ENCODE measurements at places on chromosomes 6 and 20.

DNA sequence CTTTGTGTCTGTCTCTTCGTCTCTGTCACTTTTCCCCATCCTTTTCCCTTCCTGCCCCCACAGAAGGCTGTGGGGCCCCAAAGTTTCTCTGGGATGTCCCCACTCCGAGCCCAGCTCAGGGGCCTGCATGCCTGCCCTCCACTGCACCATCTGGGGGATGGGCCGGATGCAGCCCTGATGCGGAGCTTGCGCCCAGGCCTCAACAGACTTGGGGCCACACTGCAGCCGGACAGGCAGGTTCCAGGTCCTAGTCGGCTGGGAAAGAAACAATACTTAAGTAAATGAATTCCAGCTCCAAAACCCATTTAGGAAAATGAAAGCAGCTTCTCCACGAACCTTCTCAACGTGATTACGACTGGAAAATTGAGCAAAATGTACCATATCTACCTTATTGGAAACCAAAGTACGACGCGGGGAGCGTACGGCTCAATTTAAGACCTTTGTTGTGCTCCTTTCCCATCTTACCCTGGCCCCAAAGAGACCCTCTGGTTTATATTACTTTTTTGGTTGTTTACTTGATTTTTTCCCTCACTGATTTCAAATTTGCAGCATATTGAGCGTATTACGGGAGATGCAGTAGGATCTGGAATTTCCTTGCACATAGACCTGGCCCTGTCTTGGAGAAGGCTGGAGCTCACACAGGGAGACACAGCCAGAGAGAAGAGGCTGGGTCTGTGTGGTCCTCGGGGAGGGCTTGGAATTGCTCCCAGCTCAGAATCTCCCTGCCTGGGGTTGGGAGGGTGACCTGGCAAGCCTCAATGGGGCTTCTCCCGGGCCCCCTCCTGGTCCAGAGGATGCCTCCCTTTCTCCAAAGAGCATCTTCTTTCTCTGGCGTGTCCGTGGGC lies 8.0 kb downstream of the FOXC1 start:
- H3K36me3 ChIP-seq, result peaks cover 3% of the 10 kb centered on the region
- no peak for DNase-seq
- peaks cover 72% of the 10 kb centered on the region for H3K27me3 ChIP-seq
- no peak overlapping the region for H3K4me3 ChIP-seq

DNA sequence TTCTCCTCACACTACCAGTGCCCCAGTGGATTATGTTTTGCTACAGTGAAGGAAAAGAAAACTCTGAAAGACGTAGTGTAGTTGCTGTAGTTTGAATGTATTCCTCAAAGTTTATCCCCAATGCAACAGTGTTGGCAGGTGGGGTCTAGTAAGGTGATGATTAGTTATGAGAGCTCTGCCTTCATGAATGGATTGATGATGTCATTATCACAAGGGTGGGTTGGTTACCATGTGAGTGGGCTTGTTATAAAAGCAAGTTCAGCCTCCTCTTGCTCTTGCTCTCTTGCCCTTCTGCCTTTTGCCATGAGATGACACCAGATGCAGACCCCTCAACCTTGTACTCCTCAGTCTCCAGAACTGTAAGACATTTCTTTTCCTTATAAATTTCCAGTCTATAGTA lies 244.7 kb upstream of the RSPO3 start:
- H3K4me1 ChIP-seq, result no peaks in the 10 kb centered on the region
- no peak overlapping the region for H3K4me3 ChIP-seq
- H3K36me3 ChIP-seq, result no peaks in the 10 kb centered on the region
- no peak overlapping the region for H3K27ac ChIP-seq
- DNase-seq, result no peak

DNA sequence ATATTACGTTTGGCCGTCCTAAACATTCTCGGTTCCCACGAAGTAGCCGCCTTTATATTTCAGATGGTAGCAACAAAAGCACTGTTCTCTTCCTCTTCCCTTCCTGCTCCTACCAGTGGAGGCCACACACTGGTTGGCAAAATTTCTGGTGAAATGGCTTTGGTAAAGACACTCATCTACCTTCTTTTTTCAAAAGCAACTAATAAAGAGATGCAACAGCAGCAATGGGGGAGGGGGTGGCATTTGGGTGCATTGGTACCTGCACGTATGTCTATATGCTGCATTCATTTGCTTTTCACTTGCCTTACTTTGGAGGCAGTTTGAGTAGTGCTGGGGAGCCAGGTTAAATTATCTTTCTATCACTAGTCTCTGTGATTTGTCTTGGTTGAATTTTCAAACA lies 6.0 kb downstream of the POU3F2 start:
- no peak overlapping the region for H3K27ac ChIP-seq
- H3K4me1 ChIP-seq, result peaks cover 14% of the 10 kb centered on the region
- peaks cover 3% of the 10 kb centered on the region for H3K36me3 ChIP-seq
- peaks cover 87% of the 10 kb centered on the region for H3K27me3 ChIP-seq
- DNase-seq, result no peak
- H3K4me3 ChIP-seq, result no peak overlapping the region

DNA sequence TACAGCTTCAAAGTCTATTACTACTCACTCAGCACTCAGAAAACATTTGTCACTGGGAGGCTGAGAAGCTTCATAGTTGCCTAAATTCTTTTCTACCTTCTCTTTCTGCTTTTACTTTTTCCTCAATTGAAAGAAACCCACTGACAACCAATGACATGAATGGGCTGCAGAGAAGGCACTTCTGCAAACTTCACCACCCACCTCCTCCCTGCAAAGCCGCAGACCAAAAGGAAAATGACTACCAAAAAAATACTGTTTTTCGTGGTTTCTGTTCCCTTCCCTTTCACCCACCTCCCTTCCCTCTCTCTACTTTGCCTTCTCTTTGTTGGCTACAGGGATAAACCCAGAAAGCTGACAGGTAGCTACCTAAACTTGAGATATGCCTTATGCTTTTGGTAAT lies 3.2 kb downstream of the GNAS-AS1 start:
- no peak overlapping the region for H3K27ac ChIP-seq
- H3K4me3 ChIP-seq, result no peak overlapping the region
- no peak for DNase-seq
- peaks cover 42% of the 10 kb centered on the region for H3K4me1 ChIP-seq
- H3K36me3 ChIP-seq, result peaks cover 2% of the 10 kb centered on the region

DNA sequence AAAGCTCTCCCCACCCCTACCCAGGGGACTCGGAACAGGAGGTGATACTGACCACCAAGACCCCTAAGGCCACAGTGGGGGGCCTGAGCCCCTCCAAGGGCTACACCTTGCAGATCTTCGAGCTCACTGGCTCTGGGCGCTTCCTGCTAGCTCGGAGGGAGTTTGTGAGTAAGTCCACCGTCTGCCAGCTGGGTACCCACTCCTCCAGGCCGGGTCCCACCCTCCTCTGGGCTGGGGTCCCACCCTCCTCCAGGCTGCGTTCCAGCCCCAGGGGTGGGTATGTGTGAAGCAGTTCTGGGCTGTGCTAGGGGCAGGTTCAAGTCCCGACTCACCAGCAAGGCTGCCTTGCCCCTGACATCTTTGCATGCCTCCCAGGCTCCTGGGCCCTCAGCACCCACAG lies 12.4 kb downstream of the COL20A1 start:
- peaks cover 3% of the 10 kb centered on the region for H3K27me3 ChIP-seq
- no peaks in the 10 kb centered on the region for H3K4me1 ChIP-seq
- DNase-seq, result no peak
- no peak overlapping the region for H3K27ac ChIP-seq
- H3K36me3 ChIP-seq, result no peaks in the 10 kb centered on the region
- no peak overlapping the region for H3K4me3 ChIP-seq

- H3K4me1 ChIP-seq, result no peaks in the 10 kb centered on the region
- no peak overlapping the region for H3K4me3 ChIP-seq
These were observed 21.8 kb upstream of the SAMD5 start for GRCh38 chr6:147486683-147487082.

- peaks cover 9% of the 10 kb centered on the region for H3K36me3 ChIP-seq
- H3K4me3 ChIP-seq, result no peak overlapping the region
- no peak for DNase-seq
- H3K27me3 ChIP-seq, result no peaks in the 10 kb centered on the region
- H3K4me1 ChIP-seq, result peaks cover 42% of the 10 kb centered on the region
- no peak overlapping the region for H3K27ac ChIP-seq
These were observed 75.3 kb downstream of the PRDM1 start for GRCh38 chr6:106161311-106161874.

DNA sequence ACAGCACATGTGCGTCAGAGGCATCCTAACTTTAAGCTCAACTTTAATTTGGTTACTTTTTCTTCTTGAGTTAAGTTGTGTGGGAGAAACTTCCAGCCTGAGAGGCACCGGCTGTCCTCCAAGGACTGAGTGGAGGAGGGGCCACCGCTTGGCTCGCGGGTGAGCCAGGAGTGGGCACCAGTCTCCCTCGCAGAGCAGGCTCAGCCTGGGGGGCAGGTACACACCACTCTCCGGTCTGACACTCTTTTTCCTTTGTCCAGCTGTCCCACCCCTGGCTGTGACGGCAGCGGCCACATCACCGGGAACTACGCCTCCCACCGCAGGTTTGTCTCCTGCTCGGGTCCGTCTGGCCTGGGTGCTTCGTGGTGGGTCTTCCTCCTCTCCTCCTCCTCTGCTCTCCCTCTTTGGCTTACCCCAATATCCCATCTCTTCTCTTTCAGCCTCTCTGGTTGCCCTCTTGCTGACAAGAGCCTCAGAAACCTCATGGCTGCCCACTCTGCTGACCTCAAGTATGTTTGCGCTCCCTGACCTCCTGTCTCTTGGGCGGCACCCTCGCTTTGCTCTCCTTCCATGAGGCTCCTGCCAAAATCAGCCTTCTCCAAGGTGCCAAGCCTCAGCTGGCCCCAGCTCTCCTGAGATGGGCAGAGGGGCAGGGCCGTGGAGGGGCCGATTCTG lies 32.6 kb upstream of the PCMTD2 start:
- H3K36me3 ChIP-seq, result no peaks in the 10 kb centered on the region
- no peak overlapping the region for H3K27ac ChIP-seq
- no peak overlapping the region for H3K4me3 ChIP-seq
- H3K4me1 ChIP-seq, result peaks cover 2% of the 10 kb centered on the region
- H3K27me3 ChIP-seq, result peaks cover 2% of the 10 kb centered on the region

- H3K4me1 ChIP-seq, result peaks cover 3% of the 10 kb centered on the region
- no peaks in the 10 kb centered on the region for H3K27me3 ChIP-seq
- H3K4me3 ChIP-seq, result no peak overlapping the region
- no peaks in the 10 kb centered on the region for H3K36me3 ChIP-seq
- no peak overlapping the region for H3K27ac ChIP-seq
- no peak for DNase-seq
These were observed 4.6 kb upstream of the PFDN4 start for GRCh38 chr20:54203281-54203680.

Measured in activated naive CD8-positive, alpha-beta T cell treated with anti-CD3 and anti-CD28 coated beads, Interleukin-2, amount 10 ng/mL, durations not matched to agents 7 days and 5 days (primary cell).